ENCODE measurements at places on chromosomes 4 and X. TPM values are rescaled to one million over a fixed set of nuclear protein-coding genes. Genes with fewer than 3 reads are reported as not detected.

GRCh38 chr4:139858436-139859205 is 193.0 kb downstream of the MGST2 start:
- no peak for DNase-seq

The UGT2B28 gene
- not detected for total RNA-seq

The RBM46 gene
- not detected for total RNA-seq

DNA sequence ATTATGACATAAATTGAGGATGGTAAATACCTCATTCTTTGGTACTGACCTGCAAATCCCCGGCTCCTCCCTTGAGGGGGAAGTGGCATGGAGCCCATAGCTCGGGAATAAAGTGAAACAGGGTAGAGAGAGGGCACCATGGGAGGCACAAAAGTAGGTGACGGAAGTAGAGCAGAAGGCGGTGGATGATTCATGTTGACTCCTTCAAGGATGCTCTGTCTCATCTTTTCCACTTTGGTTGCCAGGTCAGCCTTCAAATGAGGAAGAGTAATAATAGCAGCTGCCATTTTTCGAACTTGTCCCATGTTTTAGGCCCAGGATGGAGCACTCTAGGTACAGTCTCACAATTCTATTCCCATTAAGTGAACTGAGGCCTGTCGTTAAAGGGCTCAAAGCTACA is 41.4 kb upstream of the PHF8 start:
- DNase-seq, result no peak

DNA sequence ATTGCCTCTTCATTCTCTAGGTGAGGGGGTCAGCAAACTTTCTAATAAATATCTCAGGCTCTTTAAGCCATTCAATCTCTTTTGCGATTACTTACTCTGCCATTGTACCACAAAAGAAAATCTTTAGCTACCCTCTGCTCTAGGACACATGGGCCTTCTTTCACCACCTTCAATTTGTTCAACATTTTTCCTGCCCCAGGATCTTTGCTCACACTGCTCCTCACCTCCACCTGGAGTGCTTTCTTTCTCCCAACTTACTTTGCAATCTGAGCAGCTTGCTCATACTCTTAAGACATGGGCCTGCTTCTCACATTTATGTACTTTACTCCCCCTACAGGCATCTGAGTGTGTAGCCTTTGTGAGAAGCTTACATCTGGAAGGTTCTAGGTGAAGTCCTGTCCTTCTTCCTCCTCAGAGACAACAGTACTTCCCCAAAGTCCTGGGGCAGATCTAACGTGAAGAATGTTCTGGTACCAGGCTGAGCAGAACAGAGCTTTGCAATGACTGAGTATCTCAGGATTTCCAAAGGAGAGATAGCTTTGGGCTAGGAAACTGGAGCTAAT is 55.0 kb upstream of the PRDM5 start:
- DNase-seq, result no peak

The CSAG3 gene
- not detected for total RNA-seq

- no peak for DNase-seq
Observed at GRCh38 chrX:132508834-132509233, 20.0 kb upstream of the MBNL3 start.
